ENCODE measurements at places on chromosomes 5 and 9.

GRCh38 chr9:114412048-114412683 is 24.4 kb upstream of the AKNA start:
- no peak for DNase-seq

DNA sequence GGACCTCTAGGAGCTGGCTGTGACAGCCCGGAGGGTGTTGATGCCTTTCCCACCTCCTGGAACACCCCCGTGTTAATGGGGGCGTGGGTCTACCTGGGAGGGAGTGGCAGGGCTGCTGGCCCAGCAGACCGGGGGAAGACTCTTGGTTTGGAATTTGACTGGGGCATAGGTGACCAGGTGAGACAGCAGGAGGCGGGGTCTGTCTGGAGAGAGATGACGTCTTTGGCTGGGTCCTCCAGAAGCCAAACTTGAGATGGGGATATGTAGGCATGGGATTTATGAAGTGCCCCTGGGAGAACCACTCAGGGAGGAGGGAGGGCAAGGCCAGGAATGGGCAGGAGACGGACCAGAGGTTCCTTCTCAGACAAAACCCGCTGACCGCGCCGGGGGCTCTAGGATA is 42.6 kb downstream of the NEK6 start:
- no peak for DNase-seq

DNA sequence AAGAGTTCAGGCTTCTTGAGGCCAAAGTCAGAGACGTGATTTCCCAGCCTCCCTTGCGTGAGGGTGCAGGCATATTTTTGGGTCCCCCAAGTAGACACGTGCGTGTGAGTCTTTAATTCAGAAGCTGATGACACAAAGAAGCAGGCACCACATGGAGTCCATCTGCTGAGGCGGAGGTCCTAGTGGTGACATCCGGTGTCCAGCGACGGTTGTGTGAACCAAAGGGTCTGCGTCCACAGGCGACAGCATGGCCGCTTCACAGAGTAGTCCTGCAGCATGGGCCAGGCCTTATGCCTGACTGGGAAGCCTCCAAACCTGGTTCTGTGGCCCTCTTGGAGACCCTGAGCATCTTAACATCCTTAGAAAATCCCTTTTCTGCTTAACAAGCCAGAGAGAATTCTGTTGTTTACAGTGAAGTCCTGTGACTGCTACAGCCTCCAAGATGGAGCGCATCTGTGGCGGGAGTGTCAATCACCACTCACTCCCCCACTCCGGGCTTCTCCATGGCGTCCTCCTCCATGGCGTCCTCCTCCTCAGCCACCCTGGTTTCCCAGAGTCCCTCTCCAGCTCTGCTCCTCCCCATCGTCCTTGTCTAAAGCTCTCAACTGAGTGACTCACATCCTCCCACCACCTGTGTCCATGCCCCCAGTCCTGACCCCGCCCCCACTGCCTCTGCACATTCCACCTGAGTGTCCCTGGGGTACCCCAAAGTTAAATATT is 133.8 kb downstream of the PAX5 start:
- DNase-seq: no peak

DNA sequence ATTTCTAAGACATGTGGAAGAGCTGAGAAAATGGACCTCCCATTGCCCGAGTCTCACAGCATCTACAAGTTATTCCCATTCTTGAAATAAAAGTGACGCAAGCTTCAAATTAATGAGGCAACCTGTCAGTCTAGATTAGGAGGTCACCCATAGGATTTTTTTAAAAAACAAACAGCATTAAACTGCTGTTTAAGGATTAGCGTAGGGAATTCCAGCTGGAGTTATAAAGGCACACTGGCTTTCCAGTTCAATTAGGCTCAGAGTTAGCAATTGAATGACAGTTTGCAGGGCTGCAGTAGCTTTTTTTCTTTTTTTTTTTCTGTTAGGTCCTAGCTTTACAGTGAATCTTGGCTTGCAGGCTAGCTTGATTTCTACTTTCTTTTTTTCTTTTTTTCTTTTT is 16.2 kb downstream of the PRKACG start:
- DNase-seq: no peak
